ENCODE measurements at places on chromosomes 3 and 15. TPM values are rescaled to one million over a fixed set of nuclear protein-coding genes. Genes with fewer than 3 reads are reported as not detected.

ISLR gene
- 120 TPM for total RNA-seq

NISCH gene
- 163 TPM for total RNA-seq

KLHL40 gene
- 0.13 TPM for total RNA-seq

RAB27A gene
- total RNA-seq = 27.6 TPM

CYP1A2 gene
- total RNA-seq = not detected

CPN2 gene
- not detected for total RNA-seq

RNF13 gene
- total RNA-seq = 173 TPM

AQP9 gene
- total RNA-seq = 9.3 TPM

STRC gene
- 0.89 TPM for total RNA-seq

CCDC54 gene
- total RNA-seq = not detected

GOLGA8M gene
- 16.0 TPM for total RNA-seq

AADACL2 gene
- not detected for total RNA-seq

SLC2A2 gene
- not detected for total RNA-seq

NANOGP8 gene
- 0.98 TPM for total RNA-seq

LRRC2 gene
- total RNA-seq = 2.2 TPM

REC114 gene
- total RNA-seq = not detected

CD80 gene
- total RNA-seq = 1.6 TPM

TRH gene
- total RNA-seq = not detected

NXPE3 gene
- 24.7 TPM for total RNA-seq

GOLGA8T gene
- 1.5 TPM for total RNA-seq

ADCY5 gene
- 16.8 TPM for total RNA-seq

SH3GL3 gene
- 0.67 TPM for total RNA-seq

FANCD2OS gene
- not detected for total RNA-seq

TERC gene
- total RNA-seq = 6.3 TPM

CRELD1 gene
- 36.5 TPM for total RNA-seq

DISP2 gene
- total RNA-seq = 2.1 TPM

IL17RB gene
- total RNA-seq = 5.1 TPM

SLC22A14 gene
- 0.13 TPM for total RNA-seq

ACAP2 gene
- total RNA-seq = 77.4 TPM

SUCNR1 gene
- 2.5 TPM for total RNA-seq

APBA2 gene
- total RNA-seq = 3.5 TPM

DUOXA1 gene
- 5.9 TPM for total RNA-seq

NAALADL2 gene
- 36.9 TPM for total RNA-seq

KCNMB2 gene
- total RNA-seq = not detected

PPARG gene
- 37.8 TPM for total RNA-seq

PPP1R14D gene
- not detected for total RNA-seq

RGMA gene
- total RNA-seq = 47.1 TPM

PAQR9 gene
- total RNA-seq = 0.13 TPM

P2RY13 gene
- 3.7 TPM for total RNA-seq

BTD gene
- 22.5 TPM for total RNA-seq

HESX1 gene
- total RNA-seq = 0.89 TPM

MKRN2OS gene
- total RNA-seq = not detected

TRPM1 gene
- total RNA-seq = not detected

GNAT1 gene
- total RNA-seq = not detected

FES gene
- total RNA-seq = 44.8 TPM

CGNL1 gene
- total RNA-seq = 38.1 TPM

CLDN18 gene
- total RNA-seq = 0.09 TPM
